ENCODE measurements at places on chromosomes 5 and 9.

GRCh38 chr9:129332581-129332980 lies 154.5 kb upstream of the IER5L start:
- no peak for DNase-seq

DNA sequence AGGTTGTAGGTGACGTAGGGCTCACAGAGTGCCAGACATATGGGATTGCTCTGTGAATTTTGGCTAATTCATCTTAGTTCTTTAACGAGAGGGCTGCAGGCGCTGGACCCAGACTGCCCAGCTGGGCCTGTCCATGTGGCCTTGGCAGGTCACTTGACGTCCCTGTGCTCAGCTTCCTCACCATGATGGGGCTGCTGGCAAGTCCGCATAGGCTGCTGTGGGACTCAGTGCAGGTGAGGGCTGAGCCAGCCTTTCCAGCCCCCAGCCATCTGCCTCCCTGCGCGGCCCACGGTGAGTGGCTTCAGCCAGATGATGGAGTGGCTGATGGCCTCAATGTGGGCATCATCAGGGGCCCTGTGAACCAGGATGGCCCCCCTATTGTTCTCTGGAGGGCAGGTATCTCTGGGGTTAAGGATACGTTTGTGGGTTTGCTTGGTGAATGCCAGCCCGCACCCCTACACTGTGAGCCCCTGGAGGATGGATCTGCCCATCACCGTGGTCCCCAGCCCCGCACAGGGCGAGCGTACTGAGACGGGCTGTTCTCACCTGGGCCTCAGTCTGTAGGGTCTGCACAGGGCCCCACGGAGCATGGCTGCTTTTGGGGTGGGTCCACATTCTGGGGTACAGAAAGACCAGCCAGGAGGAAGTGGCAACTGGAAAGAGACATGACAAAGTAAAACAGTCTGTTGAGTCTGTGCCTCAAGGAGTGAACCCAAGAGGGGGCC lies 3.7 kb downstream of the CARD19 start:
- no peak for DNase-seq

GRCh38 chr5:103842936-103843335 lies 280.3 kb upstream of the NUDT12 start:
- no peak for DNase-seq

GRCh38 chr5:43034591-43034968 lies 5.5 kb downstream of the ANXA2R start:
- no peak for DNase-seq

GRCh38 chr5:138949988-138950387 lies 74.9 kb upstream of the LRRTM2 start:
- DNase-seq = no peak

GRCh38 chr5:138476918-138477317 lies 11.6 kb downstream of the EGR1 start:
- no peak for DNase-seq

GRCh38 chr9:105206821-105207699 lies 37.4 kb upstream of the SLC44A1 start:
- no peak for DNase-seq

GRCh38 chr5:124056326-124056990 lies 544.5 kb downstream of the CSNK1G3 start:
- DNase-seq = no peak

DNA sequence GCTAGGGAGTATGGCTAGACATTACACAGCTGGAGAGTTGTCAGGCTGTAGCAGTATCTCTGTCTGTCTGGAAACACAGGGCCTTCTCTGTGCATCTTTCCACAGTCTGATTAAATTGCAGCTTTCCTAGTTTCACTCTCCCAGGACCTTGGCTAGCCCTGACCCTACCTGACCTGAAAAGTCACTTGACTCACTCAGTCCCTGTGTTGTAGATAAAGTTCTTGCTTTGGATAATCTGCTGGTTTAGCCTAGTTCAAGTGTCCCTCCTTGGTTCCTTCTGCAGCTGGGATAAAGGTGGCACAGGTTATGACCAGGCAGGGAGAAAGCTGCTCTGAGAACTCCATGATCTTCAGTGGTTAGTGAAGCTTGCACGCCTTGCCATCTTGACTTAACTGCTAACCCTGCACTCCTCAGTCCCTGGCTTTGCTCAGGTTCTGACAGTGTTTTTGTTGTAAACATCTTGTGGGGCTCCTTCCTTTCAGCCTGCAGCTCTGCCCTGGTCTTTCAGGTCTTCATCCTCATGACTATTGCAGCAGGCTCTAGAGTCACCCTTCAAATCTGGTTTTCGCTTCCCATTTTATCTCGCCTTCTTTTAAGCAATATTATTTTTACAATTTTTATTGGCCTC lies 101.0 kb downstream of the PIP5K1B start:
- no peak for DNase-seq

DNA sequence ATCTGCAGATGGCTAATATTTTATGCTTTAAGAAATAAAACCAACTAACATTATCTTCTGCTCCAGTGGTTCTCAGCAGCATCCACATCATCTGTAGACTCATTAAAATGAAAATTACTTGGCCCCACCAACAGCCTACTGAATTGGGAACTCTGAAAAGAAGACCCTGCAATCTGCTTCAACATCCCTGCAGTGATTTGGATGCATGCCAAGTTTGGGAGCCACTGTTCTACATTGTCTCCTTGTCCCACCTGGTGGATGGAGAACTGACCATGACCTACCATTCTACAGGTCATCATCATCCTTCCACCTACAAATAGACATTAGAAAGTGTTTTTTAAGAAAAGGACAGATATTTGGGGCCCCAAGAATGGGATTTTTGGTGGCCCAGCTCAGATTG lies 71.1 kb downstream of the ACER2 start:
- DNase-seq = no peak

DNA sequence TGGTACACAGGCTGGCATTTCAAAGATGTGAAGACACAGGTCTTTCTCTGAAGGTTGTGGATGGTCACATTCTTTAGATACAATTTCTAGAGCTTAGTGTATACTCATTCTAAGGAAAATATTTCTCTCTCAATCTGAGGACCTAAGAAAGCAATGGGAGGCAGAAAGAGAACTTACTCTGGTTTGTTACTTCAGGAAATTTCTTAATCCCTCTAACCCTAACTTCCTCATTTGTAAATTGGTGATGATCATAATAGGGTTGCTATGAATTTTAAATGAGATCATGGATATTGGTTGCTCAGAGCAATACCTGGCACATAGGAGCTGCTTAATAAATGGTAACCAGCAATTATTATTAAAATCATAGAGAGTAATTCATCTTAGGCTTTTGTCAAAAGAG lies 22.1 kb downstream of the FAM170A start:
- no peak for DNase-seq

DNA sequence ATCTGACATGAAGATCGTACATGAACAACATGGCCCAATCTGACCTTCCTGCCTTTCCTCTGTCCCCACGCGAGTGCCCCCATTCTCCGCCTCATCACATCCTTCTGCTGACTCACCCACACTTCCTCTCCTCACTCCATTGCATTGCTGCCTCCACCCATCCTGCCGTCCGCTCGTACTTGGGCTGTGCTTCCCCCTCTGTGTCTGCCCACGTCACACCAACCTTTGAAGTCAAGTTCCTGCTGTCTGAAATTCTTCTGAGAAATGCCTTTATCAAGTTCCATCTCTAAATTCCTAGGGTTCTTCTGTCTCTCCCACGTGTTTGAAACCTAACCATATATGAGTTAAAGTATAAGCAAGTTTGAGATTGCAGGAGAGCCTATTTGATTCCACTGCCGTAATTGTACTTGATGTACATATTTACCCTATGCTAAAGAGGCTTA lies 18.0 kb upstream of the STARD4 start:
- peak; percentile 26 for DNase-seq

DNA sequence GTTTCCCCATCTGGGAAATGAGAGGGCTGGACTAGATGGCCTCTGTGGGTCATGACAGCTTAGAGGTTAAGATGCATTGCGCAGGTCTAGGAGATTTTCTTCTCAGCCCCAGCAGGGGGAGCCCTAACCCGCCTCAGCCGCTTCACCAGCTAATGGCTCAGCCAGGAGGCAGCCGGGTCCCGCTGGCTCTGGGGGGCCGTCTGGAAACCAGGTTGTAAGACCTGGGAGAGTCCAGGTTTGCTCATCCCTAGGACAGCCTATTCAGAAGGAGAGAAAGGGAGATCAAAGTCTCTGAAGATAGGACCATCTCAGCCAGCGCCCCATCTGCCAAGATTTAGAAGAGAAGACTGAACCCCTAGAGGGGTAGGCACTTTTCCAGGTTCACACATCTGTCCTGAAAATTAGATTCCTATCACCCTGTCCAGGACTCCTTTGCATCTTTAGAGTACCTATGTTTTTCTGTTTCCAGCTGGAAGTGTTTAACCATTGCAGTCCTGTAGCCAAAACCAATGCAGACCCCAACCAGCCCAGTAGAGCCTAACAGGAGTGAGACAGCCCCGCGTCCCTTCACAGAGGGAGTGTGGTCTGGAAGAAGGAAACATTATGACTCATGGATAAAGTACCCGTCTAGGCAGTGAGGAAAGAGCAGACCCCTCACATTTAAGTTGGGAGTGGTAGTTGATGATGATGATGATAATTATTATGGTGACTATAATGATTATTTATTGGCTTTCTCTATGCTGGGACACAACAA lies 27.5 kb downstream of the SPARC start:
- DNase-seq = peak; percentile 48

GRCh38 chr5:177425196-177425800 lies 1.2 kb upstream of the GRK6 start:
- DNase-seq = no peak

DNA sequence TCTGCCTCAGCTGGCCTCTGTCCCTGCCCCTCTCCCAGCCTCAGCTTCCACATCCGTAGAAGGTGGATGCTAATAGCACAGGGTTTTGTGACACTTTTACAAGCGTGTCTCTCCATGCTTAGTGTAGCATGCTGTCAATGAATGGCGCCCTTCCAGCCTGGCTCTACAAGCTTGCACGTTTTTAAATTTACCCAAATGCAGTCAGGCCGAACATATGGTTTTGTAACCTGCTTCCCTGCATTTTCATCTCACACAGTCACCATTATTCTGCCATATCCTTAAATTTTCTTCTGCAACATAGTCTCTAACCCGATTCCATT lies 28.8 kb downstream of the FAM163B start:
- no peak for DNase-seq

- DNase-seq = peak; percentile 31
Measured at GRCh38 chr5:80967500-80968181, 7.5 kb downstream of the RASGRF2 start.

- no peak for DNase-seq
Measured at GRCh38 chr9:112065806-112066606, 109.1 kb downstream of the SUSD1 start.

DNA sequence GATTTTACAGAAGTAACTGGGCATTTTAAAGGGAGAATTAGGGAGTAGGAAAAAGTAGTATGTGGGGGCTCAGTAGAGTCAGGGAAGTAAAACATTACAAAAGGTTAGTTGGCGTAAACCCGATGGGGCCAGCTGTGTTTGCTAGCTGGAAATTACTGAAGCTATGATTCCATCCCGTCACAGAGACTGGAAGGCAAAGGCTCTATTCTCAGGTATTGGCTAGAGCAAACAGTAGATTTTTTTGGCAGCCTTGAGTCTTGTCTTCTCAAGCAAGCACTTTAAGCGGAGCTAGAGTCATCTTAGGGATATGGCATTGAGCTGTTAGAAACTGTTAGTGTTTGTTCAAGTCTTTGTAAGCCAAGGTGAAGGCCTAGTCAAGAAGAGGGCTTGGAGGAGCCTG lies 121.5 kb downstream of the PAM start:
- DNase-seq = no peak

GRCh38 chr5:93462916-93463315 lies 118.1 kb downstream of the NR2F1-AS1 start:
- no peak for DNase-seq

GRCh38 chr9:35898337-35898736 lies 7.7 kb upstream of the HRCT1 start:
- DNase-seq = no peak

DNA sequence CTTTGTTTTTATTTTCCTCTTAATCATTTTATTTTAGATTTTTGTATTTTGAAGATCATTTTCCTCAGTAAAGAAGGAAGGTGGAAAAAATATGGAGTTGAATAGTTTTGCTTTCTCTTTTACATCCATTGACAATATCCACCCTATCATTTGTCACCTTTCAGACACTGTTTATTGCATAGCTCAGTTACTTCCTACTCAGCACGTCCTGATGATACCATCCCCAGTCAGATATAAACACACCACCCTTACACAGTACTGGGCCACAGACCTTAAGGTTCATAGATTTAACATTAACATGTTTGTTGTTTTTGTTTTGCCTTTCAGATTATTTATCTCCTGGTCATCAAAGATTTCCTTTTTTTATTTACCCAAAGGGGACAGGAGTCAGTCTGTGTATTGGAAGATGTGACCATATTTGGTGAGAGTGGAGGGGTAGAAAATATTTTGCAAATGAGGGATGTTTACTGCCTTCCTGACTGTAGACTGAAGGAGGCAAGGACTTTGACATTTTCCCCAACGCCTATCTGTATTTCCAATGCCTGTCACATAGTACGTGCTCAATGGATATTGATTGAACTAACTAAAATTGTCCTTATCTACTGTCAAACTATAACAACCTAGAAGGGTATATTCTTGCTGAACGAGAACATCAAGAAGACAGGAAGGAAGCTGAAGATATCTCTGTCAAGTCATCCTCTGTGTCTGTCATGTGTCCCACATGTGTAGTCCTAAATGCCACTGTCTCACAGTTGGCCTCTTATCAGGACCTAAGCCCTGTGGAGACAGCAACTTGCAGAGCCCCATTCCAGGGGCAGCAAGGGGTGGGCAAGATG lies 15.6 kb downstream of the STX17 start:
- no peak for DNase-seq

- DNase-seq = no peak
Measured at GRCh38 chr9:35436933-35437332, 53.0 kb upstream of the RUSC2 start.

GRCh38 chr5:43078956-43079355 lies 38.8 kb upstream of the ANXA2R start:
- DNase-seq = no peak

- no peak for DNase-seq
Measured at GRCh38 chr9:128251732-128252100, 24.1 kb downstream of the GOLGA2 start.

GRCh38 chr5:74504463-74504862 lies 136.1 kb downstream of the ENC1 start:
- DNase-seq = no peak

DNA sequence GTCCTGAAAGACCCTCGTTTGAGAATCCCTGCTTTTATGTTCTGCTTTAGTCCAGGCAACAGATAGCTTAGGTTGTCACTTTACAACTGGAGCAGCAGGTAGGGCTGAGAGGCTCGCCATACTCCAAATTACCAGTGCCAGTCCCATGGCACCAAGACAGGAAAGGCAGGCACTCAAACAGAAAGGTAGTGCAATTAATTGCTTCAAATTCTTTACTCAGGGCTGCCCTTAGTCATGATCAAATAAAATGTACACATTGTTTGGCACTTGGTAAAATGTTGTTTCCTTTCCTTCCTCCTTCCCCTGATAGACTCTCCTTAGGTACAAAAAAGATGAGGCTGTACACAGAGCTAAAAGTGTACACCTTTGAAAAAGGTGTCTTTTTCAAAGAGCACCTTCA lies 115.8 kb upstream of the CCDC152 start:
- no peak for DNase-seq
